CD14-positive monocyte (primary cell): ENCODE measurements at places on chromosomes 6 and 20.
A peak's percentile ranks its signal among the peaks of the same experiment; 100 is the strongest.

GRCh38 chr6:5866547-5867051 lies 140.1 kb downstream of the NRN1 start:
- no peak for DNase-seq

DNA sequence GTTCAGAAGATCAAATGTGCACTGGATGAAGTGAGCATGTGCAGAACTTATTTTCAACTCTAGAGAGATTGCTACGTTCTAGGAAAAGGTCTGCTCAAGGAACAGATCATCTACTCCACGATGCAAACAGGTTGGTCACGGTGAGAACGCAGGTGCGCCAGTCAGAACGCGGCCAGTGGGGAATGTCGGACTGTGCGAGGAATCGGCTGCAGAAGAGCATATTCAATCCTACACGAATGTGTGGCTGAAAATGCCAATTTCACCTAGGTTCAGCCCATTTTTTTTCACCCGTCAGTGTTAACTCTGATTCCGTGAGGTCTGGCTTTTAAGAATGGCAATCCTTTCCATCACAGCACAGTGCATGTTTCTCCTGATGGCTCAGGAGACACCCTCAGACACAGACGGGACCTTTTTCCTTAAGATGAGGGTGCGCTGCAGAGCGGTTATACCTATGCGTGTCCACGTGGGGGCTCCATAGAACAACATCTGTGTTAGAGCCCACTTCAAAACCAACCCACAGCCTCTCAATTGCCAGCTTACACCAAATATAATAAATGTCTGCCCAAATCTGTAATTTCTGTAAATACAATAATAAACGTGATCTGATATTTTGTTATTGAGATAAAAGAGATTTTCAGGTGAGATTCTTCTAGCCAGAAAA lies 250.4 kb downstream of the FOXA2 start:
- DNase-seq = peak; percentile 7

- DNase-seq = no peak
Observed at GRCh38 chr6:105374010-105374420, 28.9 kb downstream of the PREP start.

DNA sequence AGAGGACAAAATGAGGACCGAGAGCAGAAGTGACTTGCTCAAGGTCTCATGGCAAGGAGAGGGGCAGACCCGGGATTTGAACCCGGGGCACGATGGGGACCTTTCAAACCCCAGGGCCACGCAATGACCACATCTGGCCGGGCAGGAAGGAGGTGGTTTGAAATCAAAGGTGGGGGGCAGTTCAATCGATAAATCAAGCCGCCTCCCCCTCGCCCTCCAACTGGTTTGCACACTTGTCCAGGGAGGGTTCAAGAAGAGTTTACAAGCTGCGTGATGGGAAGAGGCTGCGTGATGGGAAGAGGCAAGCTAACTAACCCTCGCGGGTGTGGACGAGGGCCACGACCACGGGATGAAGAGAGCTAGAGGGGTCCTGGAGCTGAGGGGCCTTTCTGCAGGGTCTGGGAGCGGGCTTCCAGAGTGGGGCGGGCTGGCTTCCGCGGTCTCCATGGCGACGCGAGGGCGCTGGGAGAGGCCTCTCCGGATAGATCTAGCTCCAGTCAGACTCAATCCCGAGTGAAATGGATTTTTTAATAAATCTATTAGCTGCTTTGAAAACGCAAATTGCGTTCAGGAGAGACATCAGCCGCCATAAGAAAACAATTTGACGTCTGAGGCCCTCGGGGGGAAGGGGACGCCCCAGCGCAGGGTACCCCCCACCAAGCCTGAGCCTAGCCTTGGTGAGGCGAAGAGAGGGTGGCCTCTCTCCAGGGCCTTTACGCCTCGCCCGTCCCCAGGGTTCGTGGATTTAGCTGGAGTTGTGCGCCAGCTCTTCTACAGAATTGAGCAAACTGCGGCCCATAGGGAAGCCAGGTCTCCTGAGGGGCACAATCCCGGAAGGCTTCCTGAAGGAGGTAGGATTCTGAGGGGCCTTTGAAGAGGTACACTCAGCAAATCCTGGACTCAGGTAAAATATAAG lies 143.9 kb downstream of the GRM4 start:
- DNase-seq = no peak

- DNase-seq = no peak
Observed at GRCh38 chr20:53270792-53271375, 298.7 kb downstream of the TSHZ2 start.

DNA sequence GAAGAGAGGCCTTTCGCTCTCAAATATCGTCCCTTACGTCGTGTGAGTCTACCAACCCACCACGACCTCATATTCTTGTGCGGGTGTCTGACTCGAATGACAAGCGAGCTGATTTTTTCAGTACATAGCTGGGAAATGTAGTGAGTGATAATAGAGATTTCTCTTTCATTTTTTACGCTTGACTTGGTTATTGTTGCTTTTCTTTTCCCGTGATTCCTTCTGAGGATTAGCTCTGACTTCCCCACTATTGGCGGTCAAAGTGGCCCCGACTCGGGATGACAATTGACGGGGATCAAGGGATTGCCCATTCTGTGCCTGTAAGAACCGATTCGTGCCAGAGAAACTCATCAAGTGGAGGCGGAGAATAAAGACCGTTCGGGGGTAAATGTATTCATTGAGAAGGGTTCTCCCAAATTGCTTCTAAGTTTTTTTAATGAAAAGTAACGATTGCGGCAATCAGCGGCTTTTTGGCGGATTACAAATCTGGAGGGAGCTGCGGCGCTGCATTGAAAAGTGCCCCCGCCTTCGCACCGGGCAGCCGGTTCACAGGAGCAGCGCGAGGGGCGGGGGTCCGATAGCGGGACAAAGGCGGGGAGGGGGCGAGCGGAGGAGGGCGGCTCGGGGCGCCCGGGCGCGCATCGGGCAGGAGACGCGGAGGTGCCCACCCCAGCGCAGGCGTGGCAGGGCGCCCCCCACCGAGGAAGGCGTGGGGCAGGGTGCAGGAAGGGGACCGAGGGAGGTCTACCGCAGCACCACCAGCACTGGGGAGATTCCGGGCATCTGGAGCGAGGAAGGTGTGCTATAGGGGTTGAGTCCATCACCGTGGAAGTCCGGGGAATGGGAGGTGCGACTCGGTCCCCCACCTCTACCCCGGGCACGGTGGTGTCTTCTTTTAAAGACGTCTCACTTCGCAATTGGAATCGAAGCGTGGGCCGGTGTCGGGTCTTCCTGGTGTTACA lies 44.5 kb upstream of the OSTM1 start:
- no peak for DNase-seq

GRCh38 chr20:4014031-4014474 lies 1.3 kb downstream of the RNF24 start:
- DNase-seq = peak; percentile 64

DNA sequence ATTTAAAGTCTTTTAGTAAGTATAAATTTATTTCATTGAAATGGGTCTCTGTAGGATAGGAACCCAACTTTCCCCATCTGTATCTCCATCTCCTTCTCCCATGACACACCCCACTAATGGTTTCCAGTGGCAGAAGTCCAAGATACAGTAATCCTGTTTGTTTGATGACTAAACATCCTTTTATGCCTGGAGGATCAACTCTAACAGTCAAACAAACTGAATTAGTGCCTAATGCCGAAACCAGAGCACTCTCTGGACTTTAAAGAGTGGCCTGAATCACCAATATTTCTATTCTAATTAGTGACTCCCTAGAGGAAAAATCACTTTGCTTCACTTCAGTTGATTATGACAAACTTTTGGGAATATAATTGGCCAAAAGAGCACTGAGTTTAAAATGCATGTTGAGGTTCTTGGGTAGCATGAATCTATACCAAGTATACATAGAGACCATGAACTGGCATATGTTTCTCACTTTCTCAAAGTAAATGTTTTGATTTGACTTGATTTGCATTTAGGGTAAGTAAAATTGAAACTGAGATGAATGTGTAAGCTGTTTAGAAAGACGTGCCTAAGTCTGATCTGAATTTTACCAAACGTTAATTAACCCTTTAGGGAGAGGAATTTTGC lies 776.4 kb upstream of the NRSN1 start:
- no peak for DNase-seq
